ENCODE measurements at places on chromosomes 7 and 10.

DNA sequence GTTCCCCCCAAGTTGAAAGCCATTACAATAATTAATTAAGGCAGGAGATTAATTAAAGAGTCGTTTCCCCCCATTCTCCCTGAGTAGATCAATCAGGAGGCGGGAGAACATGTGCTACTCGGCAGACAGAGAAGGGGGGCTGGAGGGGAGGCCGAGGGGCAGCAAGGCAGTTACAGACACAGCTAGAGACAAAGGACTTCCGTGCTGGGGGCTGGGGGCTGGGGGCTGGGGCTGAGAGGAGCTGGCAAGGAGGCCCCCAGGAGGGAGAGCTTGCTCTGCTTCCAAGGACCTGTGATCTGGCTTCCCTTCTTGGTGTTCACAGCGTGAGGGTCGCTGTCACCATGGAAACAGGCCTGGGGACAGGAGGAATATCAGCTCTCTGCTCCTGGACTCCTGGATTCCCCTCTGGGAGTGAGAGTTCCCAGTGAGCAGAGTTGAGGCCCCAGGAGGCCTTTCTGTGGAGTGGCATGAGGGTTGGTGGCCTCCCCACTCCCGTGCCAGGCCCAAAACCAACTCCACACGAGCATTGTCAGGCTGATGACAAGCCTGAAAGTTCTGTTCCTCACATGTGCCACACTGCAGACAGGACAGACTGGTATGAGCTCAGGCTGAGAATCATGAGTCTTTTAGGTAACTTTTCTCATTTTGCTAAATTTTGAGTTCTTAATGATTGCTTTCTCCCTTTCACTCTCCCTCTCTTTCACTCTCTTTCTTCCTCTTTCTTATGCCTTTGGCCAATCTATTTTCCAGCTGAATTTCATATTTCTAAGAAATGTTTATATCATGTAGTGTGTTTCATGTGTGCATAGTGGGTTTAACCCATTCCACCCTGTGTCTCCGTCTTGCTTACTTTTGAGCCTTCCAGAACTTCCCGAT, 16.4 kb downstream of the FAM241B start:
- no peak for DNase-seq

DNA sequence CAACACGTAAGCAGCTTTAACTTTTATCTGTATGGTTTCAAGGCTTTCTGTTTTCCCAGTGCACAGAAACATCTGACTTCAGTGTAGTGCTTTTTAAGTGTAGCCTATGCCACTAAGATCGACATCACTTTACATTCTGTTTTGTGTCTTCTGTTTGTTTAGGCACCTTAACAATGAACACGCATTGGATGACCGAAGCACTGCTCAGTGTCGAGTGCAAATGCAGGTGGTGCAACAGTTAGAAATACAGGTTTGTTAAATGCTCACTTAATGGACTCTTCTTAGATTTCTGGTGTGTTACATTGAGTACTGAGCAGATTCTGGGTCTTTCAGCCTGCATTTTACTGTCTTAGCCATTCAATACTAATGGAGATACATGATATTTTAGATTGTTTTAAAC, 237.4 kb downstream of the FOXP2 start:
- no peak for DNase-seq

GRCh38 chr10:77974396-77975074, 48.0 kb upstream of the DLG5 start:
- DNase-seq = no peak

- no peak for DNase-seq
These were observed 131.4 kb downstream of the PRPF18 start for GRCh38 chr10:13717936-13718772.

DNA sequence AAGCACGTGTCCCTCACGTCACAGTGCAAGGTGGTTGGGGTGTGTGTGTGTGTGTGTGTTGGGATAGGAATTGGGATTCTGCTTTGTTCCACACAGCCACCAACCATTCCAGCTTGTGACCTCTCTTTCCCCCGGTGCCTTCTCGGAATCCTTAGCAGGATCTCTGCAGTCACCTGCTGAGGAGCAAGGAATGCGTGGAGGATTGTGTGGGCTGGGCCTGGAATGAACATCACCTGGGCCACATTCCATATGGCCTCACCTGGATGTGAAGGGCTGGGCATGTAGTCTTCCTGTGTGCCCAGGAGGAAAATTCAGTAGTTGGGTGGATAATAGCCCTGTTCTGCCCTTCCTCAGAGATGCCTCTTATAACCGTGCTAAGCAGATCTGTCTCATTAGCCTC, 113.8 kb downstream of the CHN2 start:
- no peak for DNase-seq

All from stimulated activated CD4-positive, alpha-beta T cell treated with anti-CD3 and anti-CD28 coated beads, Interleukin-1b, Interleukin-23, amount 100 ng/mL, for 4 hours (primary cell).